Cerebellar nuclear complex (tissue), 1 donor: ENCODE measurements at places on chromosomes 12 and 14.

GRCh38 chr12:131833288-131833895 is 5.2 kb downstream of the MMP17 start:
- no peak for DNase-seq

GRCh38 chr12:116542345-116542956 is 16.7 kb upstream of the MAP1LC3B2 start:
- no peak for DNase-seq

GRCh38 chr12:52857500-52857899 is 8.7 kb upstream of the KRT78 start:
- DNase-seq, result no peak

DNA sequence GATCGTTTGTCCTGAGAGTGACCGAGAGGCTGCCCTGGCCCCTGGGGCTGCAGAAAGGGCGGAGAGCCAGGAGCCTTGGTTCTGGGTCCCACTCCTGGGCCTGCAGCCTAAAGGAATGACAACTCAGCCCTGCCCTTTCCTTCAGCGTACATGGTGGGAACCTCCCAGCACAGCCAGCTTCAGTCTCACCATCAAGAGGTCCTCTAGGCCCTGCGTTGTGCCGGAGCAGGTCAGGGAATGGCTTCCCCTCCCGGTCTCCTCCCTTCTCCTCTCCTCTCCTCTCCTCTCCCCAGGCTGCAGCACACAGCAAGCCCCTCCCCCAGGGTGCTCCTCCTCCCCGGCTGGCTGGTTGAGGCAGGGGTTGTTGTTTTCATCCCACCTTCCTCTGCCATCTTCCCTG is 44.6 kb upstream of the TUNAR start:
- no peak for DNase-seq

DNA sequence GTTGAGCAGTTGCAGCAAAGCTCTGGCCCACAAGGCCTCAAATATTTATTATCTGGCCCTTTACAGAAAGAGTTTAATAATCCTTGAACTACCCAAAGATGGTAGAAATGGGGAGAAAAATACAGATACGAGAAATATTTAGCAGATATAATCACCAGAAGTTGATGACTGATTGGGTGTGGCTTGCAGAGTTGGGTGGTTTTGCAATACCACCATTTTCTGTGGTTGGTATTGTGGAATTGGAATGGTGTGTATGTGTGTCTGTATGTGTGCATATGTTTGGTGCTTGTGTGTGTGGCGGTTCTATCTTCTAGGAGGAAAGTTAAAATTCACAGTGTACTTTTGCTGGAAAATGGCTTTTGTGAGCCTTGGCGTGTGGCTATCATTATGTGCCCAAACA is 85.4 kb upstream of the MANSC4 start:
- no peak for DNase-seq

- DNase-seq, result no peak
Measured at GRCh38 chr12:74499192-74499591, 38.4 kb upstream of the ATXN7L3B start.
